Cerebellar nuclear complex (tissue), 1 donor: ENCODE measurements at places on chromosomes 7 and 10.
A peak's percentile ranks its signal among the peaks of the same experiment; 100 is the strongest.

- DNase-seq: no peak
Measured at GRCh38 chr7:141731476-141732149, 6.5 kb upstream of the SSBP1 start.

GRCh38 chr7:18445483-18445882 is 50.1 kb upstream of the HDAC9 start:
- no peak for DNase-seq

DNA sequence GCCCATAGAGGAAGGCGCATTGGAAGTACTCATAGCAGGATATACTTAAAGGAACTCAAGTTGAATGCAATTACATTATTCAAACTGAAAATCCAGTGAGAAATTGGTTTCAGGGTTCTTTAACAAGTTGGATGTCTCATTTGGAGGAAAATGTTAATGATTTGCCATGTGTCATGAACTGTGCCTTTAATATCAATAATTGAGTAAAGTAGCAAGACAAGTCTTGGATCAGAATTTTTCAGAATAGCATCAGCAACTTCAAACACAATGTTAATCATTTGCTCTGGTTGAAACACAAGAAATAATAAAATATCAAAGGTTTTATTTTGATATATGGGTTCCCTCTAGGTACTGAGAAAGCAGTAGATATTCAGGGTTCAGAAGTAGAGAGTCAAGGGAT is 24.5 kb upstream of the POU6F2 start:
- no peak for DNase-seq

DNA sequence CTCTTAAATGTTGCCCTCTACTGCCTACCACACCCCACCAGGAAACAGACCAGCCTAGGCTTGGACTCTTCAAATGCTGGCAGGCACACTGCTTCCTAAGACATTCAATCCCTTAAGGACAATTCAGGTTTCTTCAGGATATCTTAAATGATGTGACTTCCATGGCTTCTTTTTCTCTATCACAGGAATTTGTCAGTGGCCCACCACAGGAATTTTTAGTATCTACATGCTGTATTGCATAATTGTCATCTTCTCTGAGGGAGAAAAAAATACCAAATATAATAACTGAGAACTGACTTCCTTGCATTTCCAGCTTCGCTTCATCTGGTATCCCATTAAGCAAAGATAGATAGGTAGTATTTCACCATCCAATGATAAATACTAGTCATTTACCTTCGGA is 129.3 kb downstream of the WNT2 start:
- DNase-seq: no peak

GRCh38 chr10:94706089-94706488 is 22.6 kb downstream of the CYP2C18 start:
- no peak for DNase-seq

DNA sequence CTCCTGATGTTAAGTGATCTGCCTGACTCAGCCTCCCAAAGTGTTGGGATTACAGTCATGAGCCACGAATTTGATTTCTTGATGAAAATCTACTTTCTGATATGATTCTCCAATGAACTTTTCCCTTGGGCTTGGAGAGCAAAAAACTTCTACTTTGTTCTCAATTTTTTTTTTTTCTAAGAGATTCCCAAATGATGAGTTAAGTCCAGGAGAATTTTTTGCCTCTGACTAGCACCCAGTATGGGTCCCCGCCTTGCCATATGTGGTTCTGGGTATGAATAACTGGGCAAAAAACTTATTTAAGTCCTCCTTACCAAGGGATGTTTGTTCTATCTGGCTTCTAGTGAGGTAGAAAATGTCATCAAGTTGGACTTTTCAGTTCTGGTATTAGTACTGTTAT is 147.9 kb upstream of the LYZL1 start:
- no peak for DNase-seq

- DNase-seq: no peak
Measured at GRCh38 chr10:86350897-86351296, 15.7 kb downstream of the GRID1 start.

GRCh38 chr7:155324918-155325235 is 27.2 kb downstream of the INSIG1 start:
- DNase-seq: no peak

GRCh38 chr7:120856621-120857352 is 1.2 kb downstream of the TSPAN12 start:
- no peak for DNase-seq

DNA sequence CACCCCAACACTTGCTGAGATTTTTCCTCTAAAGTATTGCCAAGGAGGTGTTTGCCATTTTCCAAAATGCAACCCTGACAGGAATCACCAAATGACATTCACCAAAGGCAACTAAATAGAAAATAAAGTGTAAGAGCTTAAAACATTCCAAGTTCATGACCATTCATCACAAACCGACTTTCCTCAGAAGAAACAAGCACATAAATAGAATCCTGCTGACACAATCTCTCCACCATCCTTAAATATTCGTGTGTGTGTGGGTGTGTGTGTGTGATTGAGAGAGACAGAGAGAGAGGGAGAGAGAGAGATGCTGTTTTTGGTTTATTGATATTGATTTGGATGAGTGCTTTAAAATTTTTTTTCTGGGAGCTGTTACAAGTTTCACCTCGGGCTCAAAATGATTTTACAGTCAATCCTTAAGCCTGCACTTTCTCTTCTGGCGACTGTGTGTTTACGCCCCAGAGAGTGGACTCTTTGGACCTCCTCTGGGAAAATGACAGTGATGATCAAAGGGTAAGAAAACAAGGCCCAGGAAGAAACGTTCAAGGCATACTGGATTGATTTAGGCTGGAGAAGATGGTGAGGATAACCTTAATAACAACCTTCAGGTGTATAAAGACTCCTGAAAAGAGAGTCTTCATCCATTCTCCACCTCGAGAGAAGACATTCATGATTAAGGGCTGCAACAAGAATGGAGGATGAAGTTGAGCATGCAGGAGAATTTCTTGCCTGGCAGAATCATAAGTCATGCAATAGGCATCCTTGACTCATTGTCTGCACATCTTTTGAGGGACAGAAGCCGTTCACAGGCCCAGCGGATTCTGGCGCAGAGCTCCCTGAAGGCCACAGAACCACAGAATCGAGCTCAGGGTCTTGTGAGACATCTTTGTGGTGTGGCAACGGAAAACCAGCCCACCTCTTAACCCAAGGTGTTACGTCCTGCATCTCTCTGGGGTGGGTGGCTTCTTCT is 104.4 kb upstream of the FGFR2 start:
- DNase-seq: no peak

DNA sequence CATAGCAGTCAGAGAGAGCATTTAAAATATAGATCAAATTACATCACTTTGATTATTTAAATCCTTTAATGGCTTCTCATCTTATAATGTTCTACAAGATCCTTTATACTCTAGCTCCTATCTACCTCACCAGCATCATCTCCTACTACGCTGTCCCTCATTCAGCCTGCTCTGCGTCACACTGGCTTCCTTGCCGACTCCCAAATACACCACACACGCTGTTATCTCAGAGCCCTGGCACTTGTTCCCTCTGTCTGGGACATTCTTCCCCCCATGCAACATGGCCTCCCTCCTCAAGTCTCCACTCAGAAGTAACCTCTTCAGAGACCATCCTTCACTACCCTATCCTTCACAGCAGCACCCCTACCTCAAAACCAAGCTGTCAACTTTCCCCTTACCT is 46.7 kb downstream of the RNLS start:
- no peak for DNase-seq

DNA sequence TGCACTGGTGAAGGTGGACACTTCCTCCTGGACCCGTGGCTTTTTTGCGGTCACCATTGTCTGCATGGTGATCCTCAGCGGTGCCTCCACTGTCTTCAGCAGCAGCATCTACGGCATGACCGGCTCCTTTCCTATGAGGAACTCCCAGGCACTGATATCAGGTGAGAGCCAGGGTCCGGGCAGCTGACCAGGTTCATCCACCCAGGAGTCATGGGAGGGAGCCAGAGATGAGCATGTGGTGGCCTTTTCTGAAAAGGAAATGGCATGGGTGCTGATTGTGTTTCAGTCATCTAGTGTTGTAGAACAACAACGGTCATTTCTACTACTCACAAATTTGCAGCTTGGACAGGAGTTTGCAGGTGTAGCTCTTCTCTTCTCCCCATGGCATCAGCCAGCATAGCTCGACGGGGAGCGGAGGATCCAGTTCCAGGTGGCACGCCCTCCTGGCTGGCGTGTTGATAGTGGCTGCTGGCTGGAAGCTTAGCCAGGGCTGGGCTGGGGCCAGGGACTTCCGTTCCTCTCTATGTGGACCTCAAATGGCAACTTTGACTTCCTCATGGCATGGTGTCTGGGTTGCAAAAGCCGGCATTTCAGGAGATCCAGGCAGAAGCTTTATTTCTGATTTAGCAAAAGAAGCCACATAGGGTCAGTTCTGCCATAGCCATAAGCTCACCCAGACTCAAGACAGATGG is 32.7 kb downstream of the SLC29A3 start:
- DNase-seq: peak; percentile 79

DNA sequence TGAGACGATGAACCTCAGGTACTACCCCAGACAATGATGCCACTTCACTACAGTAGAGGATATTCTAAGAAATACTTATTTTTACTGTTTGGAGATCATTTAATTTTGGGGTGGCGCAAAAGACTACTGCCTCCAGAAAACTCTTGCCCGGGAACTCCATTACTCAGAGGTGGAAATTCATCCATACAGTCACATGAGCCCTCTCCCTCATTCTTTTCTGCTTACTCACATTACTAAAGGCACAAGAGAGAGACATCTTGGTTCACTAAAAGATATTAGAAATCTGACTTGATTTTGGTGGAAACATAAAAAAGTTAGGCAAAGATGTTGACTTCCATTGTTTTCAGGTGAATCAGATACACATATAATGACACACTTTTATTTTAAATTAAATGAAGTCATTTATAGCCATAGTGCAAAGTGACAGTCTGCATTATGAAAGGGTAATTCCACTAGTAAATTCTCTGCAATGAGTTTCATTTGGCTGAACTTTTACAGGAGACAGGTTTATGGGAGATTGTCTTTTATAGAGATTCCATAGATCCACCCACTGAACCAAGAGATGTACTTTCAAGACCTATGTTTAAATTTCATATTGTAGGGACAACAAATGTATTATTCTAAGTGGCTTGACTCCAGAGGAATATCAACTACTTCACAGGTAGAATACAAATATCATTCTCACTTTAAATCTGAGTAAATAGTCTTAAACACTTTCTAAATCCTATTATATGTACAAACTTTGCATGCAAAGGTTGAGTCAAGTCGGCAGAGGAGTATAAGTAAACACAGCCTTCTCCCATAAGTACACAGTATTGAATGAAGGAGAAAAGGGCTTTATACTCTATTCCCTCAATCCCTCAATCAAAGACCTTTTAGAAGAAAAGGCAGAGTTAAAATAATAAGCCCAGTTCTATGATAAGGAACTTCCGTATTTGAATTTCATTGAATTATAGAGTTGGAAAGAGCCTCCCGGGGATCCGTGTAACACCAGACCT is 18.8 kb downstream of the NEBL start:
- no peak for DNase-seq

DNA sequence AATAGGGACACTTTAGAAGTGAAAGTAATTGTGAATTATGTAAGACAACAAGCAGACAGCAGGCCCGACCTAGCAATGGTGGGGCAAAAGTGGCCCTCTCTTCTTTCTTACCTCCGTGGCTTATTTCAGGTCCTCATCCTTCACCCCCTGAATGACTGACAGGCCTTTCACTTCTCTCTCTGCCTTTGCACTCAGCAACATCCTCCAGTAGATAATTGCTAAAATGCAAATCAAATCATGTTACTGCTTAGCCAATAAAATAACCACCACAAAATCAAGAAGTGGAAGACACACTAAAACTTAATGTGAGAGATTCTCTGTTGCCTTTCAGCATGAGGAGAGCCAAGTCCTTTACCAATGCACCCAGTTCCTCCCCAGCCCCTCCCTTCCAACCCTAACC is 274.6 kb upstream of the ZNF32 start:
- DNase-seq: no peak

DNA sequence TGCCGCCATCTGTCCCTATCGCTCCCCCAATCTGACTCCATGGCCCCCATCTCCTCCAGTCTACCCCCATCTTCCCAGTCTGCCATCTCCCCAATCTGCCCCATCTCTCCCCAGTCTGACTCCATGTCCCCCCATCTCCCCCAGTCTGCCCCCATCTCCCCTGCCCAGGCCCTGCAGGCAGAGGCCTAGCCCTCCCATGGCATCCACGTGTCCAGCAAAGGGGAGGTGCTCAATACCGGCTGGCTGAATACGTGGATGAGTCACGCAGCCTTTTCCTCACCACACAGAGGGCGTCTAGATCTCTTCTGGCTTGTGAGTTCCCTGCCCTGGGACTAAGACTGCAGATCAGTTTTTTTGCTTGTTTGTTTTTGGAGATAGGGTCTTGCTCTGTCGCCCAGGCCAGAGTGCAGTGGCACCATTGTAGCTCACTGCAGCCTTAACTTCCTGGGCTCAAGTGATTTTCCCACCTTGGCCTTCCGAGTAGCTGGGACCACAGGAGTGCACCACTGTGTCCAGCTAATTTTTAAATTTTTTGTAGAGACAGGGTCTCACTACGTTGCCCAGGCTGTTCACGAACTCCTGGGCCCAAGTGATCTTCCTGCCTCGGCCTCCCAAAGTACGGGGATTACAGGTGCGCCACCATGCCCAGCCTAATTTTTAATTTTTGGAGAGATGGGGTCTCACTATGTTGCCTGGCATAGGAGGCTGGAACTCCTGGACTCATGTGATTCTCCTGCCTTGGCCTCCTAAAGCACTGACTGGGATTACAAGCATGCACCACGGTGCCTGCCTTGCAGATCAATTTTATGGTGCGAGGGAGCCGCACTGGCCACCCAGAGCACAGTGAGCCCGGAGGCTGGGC is 15.3 kb upstream of the GPR146 start:
- peak; percentile 47 for DNase-seq

- DNase-seq: no peak
Measured at GRCh38 chr10:95783741-95784140, 27.8 kb downstream of the ENTPD1 start.

DNA sequence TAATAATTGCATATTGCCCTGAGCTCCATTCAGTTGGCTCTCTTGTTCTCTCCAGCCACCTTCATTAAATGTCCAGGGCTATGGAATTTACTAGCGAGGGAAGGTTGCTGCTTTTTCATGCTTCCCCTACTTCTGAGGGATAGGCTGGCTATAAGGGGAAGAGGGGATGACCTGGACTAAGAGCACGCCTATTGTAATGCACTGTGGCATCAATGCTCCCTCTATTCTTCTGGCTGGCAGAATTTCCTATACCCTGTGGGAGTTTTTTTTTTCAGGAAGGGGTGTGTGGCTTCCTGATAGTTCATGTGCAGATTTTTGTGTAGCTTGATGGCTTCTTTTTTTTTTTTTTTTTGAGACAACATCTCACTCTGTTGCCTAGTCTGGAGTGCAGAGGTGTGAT is 155.8 kb downstream of the SND1 start:
- no peak for DNase-seq

DNA sequence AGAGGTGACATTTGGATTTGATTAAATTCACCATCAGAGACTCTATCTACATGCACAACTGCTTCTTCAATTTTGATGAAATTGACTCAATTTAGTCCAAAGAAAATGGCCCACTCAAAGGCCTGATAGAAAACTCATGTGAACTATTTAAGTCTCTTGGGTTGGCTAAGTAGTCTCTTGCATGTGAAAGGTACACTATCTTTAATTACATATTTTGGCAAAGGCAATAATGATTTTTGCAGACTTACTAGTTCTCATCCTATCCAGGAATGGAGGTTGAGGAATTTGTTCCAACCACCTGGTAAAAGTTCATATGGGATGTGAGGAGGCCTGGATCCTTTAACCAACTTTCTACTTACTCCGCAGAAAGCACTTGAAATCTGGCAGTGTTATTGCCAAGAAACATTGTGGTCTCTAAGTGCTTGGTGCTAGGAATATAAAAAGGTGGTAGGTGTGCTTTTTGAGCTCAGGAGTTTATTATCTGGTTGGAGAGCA is 618.6 kb upstream of the MKI67 start:
- no peak for DNase-seq

GRCh38 chr10:49089557-49090188 is 25.6 kb downstream of the VSTM4 start:
- DNase-seq: no peak
